ENCODE measurements at places on chromosomes 2 and 18.

- no peak for DNase-seq
These were observed 61.8 kb downstream of the ATP8B1 start for GRCh38 chr18:57741273-57741672.

DNA sequence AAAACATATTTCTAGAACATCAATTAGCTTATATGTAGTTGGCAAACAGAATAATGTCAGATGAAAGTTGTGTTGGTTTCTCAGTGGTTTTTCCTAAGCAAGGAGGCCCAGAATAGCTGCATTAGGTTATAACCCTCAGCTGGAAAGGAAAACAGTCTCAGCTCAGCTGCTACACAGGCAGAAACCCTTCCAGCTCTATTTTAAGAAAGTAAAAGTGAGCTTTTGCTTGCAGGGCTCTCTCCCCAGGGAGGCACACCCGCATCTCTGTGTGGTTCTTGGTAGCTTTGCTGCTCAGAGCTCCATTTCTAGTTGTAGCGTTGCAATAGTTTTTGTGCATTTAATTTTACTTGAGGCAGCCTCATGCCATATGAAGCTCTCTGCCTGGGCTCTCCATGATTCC, 54.6 kb downstream of the PIKFYVE start:
- no peak for DNase-seq

- no peak for DNase-seq
These were observed 5.2 kb downstream of the TMEM127 start for GRCh38 chr2:96260387-96261260.

GRCh38 chr2:196361606-196362326, 190.4 kb upstream of the STK17B start:
- no peak for DNase-seq

DNA sequence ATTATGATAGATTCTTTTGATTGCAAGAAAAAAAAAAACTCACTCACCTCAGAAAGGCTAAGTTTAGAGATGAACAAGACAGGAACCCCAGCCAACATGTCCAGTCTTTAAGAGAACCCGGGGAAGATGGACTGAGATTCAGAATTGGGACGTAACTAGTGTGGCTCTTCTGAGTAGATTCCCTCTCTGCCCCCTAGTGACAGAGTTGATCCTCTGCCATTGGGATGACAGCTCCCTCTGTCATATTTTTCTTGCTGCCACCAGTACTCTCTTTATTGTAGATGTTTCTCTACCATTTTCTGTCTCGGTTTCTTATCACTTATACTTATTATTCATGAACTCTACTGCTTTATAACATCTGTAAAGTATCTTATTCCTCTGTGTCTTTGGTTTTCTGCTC, 77.7 kb downstream of the GULP1 start:
- peak; percentile 2 for DNase-seq

DNA sequence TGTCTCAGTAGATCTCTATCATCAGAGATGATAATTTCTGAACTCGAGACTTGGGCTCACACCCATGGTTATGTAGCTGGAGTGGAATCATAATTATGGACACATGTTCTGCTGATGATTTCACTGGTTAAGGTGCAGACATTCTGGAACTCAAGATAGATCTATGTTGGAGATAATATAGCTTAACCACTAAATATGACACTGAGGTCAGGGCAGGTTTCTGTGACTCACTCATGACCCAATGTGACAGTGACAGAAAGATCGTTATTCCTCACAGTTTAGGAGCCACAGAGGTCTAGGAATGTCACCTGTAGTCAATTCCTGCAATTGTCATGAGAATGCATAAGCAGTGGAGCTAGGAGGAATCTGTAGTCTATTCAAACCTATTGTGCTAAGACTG, 828.6 kb downstream of the TRIB2 start:
- DNase-seq = no peak

DNA sequence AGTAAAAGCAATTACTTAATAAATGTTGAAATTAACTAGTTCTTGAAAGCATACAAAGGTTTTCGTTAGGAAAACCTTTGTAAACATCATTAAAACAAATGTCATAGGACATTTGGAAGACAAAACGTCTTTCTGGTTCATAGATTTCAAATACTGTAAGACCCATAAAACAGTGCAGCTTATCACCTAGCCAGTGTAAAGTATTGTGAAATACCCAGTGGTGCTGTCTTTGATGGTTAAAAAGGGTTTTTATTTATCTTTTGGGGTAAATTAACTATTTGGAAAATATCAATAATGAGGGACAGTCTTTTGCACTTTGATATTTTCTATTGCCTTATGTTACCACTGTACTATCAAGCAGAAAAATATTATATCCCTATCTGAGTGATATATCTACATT, 120.0 kb upstream of the FAM98A start:
- DNase-seq = no peak

DNA sequence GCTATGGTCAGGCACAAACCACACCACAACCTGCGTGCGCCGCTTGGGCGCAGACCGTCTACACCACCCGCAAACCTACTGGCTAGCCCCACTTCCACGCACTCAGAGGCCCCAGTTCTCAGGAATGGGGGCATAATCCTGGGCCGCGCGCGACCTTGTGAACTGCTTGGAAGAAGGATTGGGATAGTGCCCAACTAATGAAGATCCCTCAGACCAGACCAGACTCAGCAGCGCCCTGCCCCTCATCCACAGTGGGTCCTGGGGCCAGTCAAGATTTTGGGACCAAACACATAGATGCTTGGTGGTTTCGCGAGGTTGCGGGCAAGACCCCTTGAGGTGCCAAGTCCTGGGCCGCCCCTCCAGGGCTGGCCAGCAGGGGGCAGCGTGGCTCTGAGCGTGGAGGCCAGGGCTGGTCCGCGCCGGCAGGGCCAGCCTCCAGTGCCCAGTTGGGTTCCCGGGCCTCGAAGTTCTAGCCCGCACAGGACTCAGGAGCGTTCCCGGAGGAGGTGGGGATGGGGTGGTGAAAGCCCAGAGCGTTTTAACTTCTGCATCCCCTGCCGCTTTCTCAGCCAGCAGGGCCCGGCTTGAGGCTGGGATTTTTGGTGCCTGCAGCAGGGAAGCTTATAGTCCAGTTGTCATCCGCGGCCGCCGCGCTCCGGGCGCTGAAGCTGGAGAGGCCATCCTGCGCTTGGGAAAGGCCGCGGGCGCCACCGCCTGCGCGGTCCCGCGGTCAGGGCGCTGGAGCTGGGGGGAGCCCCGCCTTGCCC, 8.3 kb downstream of the OSR1 start:
- no peak for DNase-seq

DNA sequence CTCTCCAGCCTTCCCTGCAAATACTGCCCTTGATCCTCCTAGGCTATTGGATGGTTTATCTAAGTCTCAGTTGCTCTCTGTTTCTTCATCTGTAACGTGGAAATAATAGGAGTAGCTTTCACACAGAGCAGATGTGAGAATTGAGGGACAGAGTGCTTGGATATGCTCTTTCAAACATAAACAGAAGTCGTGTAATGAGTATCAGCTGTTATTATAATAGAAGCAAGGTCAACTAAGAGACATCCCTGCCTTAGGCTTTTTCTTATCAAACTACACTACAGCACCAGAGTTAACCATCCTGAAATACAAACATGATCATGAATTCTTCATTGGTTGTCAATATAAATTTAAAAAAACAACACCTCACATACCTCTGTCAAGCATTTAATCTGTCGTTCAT, 138.2 kb downstream of the DOK6 start:
- no peak for DNase-seq

DNA sequence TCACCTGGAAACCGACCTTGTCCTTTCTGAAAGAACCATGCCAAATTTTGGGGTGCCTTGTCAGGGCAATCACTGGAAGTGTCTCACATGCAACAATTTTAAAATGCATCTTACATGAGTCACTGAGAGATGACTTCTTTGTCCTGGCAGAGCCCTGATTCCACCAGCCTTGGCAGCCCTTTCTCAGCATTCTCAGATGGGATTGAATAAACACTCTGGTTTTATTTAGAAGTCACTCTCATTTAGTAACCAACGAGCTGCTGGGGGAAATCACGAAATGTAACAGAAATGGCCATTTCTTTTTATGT, 3.8 kb upstream of the ATP8B1 start:
- DNase-seq = no peak

DNA sequence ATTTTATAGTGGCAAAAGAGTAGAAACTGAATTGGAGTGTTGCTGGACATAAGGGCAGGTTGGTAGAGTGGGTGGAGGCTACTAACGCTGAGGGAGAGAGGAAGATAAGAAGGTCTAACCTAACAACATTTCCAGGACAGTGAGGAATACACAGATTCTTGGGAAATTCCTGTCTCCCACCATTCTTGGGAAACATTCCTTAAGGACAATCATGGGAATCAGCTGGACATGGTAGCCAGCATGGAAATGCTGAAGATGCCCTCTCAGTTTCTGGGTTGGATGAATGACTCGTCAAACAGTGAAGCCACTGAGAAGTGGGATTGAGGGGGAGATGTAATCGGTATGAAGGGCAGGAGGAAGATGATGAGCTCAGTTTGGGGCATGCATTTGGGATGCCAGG, 265.4 kb downstream of the AFF3 start:
- no peak for DNase-seq

- DNase-seq = no peak
These were observed 407.0 kb upstream of the CDH19 start for GRCh38 chr18:67010919-67011318.

- no peak for DNase-seq
These were observed 28.9 kb downstream of the TOGARAM2 start for GRCh38 chr2:29009711-29010677.

DNA sequence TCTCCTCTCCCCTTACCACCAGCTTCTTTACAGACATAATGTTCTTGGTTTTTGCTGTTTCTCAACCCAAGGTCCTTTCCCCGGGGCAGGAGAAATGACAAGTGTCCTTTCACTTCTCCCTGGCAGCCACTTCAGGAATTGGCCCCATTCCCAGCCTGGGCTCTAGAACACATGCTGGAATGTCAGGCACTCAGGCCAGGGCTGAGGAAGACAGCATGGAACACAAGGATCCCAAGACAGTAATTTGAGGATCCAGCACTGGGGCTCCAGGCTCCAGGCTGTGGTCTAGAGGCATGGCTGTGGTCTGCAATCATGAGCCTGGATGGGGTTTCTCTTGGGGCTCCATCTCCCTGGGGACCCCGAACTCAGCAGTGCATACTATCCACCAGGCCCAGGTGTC, 201.4 kb downstream of the CELF4 start:
- DNase-seq = no peak

GRCh38 chr2:5433855-5434254, 258.3 kb upstream of the SOX11 start:
- DNase-seq = no peak

GRCh38 chr18:4454537-4455112, 482 bp downstream of the DLGAP1 start:
- no peak for DNase-seq

GRCh38 chr2:60961457-60961856, 56.1 kb upstream of the PEX13 start:
- no peak for DNase-seq

DNA sequence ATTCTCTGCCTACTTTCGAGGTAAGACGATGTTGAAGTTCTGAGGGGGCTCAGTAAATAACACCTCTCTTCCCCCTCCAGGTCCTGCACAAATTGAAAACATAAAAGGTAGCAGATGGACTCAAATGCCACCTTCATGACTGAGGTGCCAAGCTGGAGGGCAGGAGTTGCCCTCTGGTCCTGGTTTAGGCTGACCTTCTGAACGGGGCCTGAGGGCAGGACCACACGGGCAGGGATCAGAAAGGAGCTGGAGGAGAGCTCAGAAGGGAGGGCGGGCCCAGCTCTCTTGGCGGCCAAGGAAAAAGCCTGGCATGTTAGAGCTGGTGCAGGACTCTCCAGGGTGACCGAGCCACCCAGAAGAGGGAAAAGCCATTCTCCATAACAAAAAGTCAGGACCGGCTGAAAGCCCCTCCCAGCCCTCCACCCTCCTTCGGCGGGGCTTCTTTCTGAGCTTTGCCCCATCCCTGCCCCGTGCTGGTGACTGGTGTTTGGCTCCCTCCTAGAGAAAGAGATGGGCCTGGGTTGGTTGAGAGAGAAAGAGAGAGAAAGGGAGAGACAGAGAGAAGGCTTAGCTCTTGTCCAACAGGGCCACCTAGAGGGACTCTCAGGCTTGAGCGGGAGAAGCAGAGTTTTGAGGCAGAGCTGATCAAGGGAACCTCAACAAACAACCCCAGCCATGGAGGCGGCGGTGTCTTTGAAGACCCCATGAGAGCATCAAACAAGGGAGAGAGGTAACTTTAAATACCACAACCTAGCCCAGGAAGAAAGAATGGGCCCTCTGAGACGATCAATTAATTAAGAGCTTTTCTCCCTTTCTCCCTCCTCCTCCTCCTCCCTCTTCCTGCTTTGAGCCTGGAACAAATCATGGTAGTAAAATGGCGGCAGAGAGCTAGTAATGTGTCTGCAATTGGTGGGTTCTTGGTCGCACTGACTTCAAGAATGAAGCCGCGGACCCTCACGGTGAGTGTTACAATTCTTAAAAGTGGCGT, 50.8 kb downstream of the WIPF1 start:
- DNase-seq = no peak

GRCh38 chr2:110729106-110729505, 3.3 kb upstream of the ACOXL start:
- no peak for DNase-seq

GRCh38 chr2:139891636-139892035, 1111.4 kb upstream of the NXPH2 start:
- no peak for DNase-seq

DNA sequence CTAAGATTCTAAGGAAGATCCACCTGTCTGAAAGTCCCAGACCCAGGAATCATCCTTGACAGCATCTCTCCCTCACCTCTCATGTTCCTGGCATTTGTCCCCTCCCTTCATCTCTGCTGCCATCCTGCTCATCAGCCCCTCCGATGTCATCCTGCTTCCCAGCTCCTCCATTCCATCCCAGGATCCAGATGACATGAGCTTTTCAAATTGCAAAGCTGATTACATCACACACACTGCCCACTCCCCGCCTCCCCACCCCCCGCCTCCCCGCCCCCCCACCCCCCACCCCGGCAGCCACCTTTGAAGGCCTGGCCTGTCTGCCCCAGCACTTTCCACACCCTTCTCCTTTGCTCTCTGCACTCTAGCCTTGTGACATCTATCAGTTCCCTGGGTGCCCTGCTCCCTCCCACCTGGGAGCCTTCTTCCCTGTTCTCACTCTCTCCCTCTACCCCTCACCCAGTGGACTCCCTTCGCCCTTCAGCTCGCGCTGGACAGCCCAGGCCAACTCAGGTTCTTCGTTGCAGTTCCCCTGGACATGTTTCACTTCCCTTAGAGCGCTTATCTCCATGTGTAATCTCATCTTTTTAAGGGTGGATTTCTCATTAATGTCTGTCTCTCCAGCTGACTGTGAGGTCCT, 61.6 kb downstream of the DNMT3A start:
- DNase-seq = no peak

- DNase-seq = no peak
These were observed 30.3 kb downstream of the TWIST2 start for GRCh38 chr2:238878051-238878735.

All from right renal pelvis (tissue), 4 donors.